ENCODE measurements at places on chromosomes 7 and 10.

- no peak for DNase-seq
Observed at GRCh38 chr10:128474571-128474970, 348.3 kb upstream of the MKI67 start.

- DNase-seq: no peak
Observed at GRCh38 chr10:115980470-115980869, 292.5 kb downstream of the GFRA1 start.

GRCh38 chr7:45215601-45216062, 58.0 kb downstream of the RAMP3 start:
- no peak for DNase-seq

DNA sequence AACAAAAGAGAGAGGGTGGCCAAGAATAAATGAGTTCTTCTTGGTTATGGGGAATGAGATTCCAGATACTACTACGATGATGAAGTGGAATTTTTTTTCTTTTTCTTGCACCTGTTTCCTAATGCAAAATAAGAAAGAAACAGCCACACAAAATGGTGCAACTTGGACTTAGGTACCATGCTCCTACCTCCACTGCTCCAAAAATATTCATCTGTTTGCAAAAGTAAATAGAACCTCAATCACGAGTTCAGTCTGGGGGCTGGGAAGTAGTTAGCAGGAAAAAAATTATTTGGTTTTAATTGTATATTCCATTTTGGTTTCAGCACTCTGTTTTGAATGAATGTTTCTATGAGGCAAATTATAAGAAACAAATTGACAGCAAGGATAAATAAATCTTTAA, 73.5 kb downstream of the SLC25A13 start:
- DNase-seq: no peak

- no peak for DNase-seq
Observed at GRCh38 chr10:33353853-33354252, 19.4 kb upstream of the NRP1 start.

GRCh38 chr7:123966936-123967335, 41.9 kb downstream of the SPAM1 start:
- DNase-seq: peak; percentile 59

DNA sequence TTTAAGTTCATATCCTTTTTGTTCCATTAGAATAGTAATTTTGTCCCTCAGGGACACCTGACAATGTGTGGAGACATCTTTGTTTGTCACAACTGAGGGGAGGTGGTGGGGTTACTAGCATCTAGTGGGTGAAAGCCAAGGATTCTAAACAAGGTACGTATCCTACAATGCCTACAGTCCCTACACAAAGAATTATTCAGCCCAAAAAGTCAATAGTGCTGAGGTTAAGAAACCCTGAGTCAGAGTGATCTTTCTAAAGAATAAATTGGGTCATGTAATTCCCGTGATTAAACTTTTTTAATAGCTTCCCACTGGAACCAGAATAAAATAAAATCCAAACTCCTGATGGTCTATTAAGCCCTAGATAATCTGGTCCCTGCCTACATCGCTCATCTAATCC, 2.7 kb upstream of the ANXA7 start:
- no peak for DNase-seq

- no peak for DNase-seq
Observed at GRCh38 chr7:155188821-155189581, 108.7 kb upstream of the INSIG1 start.

DNA sequence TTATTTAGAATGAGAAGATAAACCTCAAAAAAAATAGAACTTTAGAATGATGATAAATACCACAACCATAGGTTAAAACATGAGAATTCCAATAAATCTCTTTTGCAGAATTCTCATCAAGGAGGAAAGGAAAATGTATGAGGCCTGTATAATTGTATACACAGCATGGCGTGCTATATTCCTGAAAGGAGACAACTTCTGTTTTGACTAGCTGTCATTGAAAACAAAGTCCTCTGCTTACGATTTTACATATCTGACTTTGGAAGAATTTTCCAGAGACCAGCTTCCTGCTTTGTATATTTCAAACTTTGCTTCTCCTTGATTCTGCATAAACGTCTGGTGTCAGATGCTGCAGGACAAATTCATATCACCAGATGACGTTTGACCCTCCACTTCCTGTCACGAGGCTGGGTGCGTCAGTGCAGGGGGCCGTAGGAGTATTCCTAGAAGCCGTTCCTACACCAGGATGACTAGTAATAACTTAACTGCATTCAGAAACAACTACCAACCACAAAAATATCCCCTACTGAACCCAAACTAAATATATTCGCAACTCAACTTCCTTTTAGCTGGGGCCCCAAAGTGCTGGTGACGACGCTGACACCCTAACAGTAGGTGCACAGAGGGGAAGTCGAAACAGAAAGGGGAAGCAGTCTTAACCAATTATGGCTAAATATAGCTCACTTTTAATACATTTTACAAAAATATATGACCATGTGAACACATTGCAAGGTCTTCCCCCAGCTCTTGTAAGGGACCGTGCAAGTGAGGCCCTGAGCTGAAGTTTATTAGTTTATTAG, 178.6 kb upstream of the INHBA start:
- DNase-seq: no peak

DNA sequence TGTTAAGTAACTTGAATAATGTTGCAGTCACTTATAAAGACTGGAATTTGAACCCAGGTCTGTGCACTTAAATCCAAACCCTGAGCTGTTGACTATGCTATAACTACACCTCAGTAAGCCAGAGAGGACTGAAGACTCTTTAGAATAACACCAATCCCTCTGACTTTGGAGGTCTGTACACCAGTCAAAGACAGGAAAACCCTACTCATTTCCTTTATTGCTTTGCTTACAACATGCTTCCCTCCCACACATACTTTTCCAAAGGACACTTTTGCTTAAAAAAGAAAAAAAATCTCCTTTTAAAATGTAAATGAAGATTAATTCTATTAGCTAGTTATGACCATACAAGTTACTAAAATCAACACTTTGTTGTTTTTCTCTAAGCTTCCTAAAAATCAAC, 184.7 kb upstream of the KCTD7 start:
- no peak for DNase-seq

- DNase-seq: no peak
Observed at GRCh38 chr10:71255550-71255807, 43.1 kb downstream of the UNC5B start.

DNA sequence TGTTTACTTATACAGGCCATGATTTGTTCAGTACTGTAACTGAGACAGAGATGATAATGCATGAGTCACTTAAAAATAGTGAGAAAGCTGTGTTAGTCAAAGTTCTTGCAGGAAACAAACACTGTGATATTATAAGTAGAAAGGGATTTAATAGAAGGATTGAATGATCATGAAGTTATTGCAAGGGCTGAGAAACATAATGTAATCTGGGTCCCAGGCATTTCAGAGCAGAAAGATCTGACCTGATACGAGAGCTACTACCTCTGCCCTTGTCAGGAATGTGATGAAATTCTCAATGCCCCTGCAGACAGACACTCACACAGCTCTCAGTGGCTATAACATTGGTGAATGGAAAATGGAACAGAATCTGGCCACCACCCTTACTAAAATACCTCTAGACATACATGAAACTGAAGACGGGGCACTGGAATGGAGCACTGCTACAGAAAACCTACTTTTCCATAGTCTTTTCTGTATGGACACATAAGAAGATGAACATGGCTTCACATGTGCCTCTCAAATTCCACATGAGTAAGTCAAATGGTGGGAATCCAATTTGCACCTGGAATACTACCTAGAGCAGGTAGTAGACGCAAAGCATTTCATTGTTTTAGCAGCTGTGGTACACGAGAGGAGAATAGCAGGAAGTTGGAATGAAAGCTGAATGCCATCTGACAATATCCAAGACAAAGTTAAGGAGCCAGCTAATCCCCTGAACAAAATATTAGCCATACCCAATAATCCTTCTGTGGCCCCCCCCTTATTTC, 19.1 kb upstream of the VWDE start:
- no peak for DNase-seq

DNA sequence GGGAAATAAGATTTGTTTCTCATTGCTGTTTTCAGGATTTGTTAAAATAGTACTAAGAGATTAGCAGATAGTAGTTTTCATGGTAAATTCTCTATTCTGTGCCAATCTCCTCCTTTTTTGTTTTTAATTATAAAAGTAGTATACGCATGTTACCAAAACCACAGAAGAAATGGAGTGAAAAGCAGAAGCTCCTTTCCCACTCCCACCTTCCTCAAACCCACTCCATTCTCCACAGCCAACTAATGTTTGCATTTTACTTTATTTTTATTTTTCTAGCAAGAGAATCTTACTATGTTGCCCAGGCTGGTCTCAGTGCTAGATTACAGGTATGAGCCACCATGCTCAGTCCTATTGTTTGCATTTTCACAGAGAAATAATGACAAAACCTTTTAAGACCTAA, 4.5 kb upstream of the LRMDA start:
- no peak for DNase-seq

DNA sequence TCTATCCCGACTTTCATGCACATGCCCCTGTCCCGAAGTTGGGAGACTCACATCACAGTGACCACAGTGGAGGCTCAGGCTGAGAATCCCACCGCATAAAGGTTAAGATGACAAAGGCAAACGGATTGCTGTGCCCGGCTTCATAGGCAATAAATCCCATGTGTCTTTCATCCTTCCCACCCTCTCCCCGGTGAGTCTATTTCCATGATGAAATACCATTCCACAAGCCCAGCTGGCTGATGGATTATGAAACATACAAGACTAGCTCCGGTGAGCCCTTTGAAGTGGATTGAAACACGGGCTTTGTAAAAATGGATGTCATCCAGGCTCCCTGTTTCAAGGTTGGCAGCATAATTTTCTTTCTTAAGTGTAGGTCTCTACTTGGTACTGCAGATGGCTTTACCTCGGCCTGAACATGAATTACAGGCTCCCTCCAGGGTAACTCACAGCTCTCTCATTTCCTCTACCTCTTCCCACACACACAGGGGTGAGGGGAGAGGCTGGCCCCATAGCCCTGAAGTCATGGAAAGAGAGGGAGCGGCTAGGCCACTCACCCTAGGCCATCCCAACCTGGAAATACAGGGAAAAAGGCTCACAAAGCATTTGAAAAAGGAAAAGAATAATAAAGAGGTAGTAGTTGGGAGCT, 92.0 kb upstream of the CALN1 start:
- DNase-seq: no peak

- no peak for DNase-seq
Observed at GRCh38 chr10:113381981-113382509, 170.8 kb upstream of the HABP2 start.

DNA sequence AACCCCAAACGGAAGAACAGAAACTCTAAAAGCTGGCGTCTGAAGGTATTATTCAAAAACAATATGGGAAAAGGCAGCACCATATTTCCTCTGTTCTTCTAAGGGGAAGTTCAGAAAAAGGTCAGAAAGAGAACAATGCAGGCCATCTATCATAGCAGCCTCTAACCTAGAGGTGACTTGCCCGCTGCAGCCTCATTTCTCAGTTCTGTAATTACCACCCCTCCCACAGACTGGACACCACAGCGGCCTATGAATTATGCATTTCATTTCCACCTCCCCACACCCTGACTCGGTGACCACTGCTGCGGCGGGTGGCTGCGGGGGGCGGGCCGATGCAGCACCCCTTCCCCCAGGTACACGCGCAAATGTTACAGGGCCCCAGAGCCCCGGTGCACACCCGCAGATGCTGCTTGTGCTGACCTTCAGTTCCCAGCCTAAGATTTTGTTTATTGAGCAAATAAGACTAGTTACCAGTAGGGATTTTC, 125.5 kb downstream of the CLEC2L start:
- DNase-seq: no peak

- DNase-seq: no peak
Observed at GRCh38 chr7:12032146-12032545, 178.9 kb upstream of the TMEM106B start.

DNA sequence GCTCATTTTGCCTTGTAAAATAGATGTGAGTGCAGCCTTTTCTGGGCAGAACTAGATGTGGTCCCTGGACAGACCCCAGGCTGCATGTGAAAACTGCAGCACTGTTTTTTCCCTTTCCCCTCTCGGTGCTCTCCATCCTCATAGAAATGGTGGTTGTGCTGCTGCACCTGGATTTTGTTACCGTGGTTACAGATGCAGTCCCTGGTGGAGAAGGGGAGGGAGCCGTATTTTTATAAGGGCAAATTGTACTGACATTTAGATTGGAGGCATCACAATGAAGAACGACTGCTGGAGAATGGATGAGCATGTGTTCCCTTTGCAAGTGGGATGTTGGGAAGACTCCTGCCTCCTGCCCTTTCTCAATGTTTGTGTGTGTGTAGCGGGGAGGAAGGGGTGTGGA, 469.9 kb downstream of the CCSER2 start:
- DNase-seq: no peak

DNA sequence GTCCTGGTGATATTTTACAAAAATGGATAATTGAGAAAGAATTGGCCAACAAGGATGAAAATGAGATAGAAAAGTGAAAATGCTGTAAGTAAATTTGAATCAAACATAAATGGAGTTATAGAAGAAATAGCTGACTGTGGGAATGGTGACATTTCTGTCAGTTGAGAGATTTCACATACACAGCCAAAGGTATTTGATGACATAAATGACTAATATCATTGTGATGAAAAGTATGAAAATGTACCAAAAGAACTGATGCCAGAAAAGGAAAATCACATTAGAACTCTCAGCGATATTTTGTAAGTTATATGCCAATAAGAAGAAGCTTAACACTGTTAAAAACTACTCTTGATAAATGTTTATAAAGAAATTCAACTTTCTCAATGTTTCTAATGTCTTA, 54.9 kb downstream of the TFPI2 start:
- DNase-seq: no peak

- DNase-seq: no peak
Observed at GRCh38 chr7:107190090-107190489, 21.3 kb downstream of the HBP1 start.

DNA sequence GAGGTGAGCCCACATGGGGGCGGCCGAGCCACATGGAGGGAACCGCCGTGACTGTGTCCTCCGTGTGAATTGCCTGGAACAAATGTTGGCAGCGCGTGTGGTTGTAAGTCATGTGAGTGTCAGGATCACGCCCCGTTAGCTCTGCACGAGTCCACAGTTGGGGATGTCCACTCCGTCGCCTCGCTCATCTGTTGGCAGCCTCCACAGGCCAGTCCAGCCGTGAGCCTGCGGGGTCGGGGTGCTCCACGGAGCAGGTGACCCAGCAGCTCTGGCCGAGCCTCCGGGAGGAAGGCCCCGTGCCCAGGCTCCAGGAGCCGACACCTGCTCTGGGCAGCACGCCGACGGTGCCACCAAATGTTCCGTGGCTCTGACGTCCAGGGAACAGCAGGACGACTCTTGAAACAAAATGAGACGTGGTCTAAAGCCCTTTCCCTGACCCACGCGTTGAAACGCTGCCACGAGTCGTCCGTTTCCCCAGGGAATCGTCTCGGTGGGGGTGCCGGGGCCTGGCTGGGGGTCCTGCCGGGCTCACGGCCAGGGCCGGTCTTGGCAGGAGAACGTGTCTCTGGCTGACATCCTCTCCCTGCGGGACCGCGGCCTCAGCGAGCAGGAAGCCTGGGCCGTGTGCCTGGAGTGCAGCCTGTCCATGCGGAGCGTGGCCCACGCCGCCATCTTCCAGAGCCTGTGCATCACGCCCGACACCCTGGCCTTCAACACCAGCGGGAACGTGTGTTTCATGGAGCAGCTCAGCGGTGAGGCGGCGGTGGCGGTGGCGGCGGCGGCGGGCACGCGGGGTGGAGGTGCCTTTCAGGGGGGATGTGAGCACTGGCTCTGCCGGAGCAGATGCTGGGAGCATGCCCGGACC, 7.0 kb downstream of the KNDC1 start:
- DNase-seq: no peak

All from HT-29 (cell line).